Activated naive CD8-positive, alpha-beta T cell treated with anti-CD3 and anti-CD28 coated beads, Interleukin-2, amount 10 ng/mL, durations not matched to agents 7 days and 5 days (primary cell): ENCODE measurements at places on chromosomes 13 and 19.

GRCh38 chr13:86000546-86000945 lies 201.3 kb upstream of the SLITRK6 start:
- DNase-seq, result no peak
- no peaks in the 10 kb centered on the region for H3K36me3 ChIP-seq

DNA sequence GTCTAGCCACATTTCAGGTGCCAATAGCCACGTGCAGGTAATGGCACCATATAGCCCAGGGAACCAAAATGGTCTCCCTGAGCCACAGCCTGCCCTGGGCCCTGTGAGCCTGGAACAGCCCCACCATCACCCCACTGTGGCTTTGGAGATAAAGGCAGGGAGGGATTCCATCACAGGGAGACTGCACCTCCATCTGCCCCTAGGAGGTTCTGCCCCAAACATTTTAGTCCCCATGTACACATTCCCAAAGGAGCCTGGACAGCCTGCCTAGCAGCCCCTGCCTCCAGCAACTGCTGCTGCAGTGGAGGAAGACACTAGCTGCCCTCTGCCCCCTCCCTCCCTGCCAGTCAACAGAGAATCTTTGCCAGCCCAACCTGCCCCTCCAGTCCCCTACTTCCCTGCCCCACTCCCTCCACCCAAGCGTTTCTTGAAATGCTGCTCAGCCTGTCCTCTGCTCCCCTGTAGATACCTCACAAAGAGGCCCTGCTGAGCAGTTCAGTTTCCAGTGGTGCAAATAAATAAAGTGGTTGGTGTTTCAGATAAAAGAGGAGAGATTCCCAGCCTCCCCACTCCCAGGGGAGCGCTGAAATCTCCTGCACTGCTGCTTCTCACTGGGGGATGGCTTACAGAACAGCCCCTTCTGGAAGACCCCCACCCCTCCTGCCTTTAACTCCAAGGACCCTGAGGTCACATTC lies 921.8 kb downstream of the UQCRFS1 start:
- H3K27me3 ChIP-seq, result no peaks in the 10 kb centered on the region
- no peaks in the 10 kb centered on the region for H3K4me1 ChIP-seq
- no peak for DNase-seq
- H3K4me3 ChIP-seq, result no peak overlapping the region

GRCh38 chr13:25765266-25765665 lies 286.6 kb downstream of the SHISA2 start:
- H3K36me3 ChIP-seq, result peaks cover 5% of the 10 kb centered on the region
- no peak overlapping the region for H3K27ac ChIP-seq
- peaks cover 11% of the 10 kb centered on the region for H3K4me1 ChIP-seq

GRCh38 chr13:63490149-63490548 lies 2074.5 kb upstream of the PCDH20 start:
- no peak for DNase-seq
- no peaks in the 10 kb centered on the region for H3K4me1 ChIP-seq
- H3K27ac ChIP-seq, result no peak overlapping the region
- H3K27me3 ChIP-seq, result no peaks in the 10 kb centered on the region

DNA sequence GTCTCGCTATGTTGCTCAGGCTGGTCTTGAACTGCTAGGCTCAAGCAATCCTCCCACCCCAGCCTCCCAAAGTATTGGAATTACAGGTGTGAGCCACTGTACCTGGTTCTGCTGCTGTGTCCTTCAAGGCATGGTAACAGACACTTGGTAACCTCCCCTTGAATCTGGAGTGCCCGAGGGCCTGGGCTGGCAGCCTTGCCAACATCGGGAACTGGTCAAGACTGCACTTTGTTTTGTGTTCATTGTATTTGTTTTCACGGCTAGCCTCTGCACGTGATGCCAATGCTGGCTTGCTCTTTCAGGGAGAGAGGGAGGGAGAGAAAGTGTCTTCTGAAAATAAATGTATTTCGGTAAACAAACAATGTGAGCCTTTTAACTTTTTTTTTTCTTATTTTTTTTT lies 12.0 kb downstream of the CERS4 start:
- no peak for DNase-seq
- no peak overlapping the region for H3K27ac ChIP-seq
- peaks cover 11% of the 10 kb centered on the region for H3K36me3 ChIP-seq
- H3K27me3 ChIP-seq, result no peaks in the 10 kb centered on the region
- H3K4me1 ChIP-seq, result peaks cover 5% of the 10 kb centered on the region
- no peak overlapping the region for H3K4me3 ChIP-seq

DNA sequence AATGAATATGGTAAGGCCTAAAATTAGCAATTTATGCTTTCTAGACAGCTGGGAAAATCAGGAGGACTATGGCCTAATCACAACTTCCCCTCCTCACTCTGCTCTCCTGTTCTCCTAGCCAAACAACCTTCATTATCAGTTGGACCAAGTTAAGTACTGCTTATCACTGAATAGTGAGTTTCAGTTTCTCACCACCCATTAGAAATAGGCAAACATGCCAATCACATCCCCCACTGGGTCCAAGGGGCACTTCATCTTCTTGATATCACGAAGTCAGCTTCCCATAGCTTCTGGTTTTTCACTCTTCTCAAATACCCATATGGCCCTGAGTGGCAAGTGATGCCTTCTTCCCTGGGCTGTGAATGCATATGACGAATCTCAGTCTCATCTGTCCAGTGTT lies 689.6 kb downstream of the SLITRK5 start:
- DNase-seq, result no peak
- H3K36me3 ChIP-seq, result no peaks in the 10 kb centered on the region
- H3K4me1 ChIP-seq, result no peaks in the 10 kb centered on the region

DNA sequence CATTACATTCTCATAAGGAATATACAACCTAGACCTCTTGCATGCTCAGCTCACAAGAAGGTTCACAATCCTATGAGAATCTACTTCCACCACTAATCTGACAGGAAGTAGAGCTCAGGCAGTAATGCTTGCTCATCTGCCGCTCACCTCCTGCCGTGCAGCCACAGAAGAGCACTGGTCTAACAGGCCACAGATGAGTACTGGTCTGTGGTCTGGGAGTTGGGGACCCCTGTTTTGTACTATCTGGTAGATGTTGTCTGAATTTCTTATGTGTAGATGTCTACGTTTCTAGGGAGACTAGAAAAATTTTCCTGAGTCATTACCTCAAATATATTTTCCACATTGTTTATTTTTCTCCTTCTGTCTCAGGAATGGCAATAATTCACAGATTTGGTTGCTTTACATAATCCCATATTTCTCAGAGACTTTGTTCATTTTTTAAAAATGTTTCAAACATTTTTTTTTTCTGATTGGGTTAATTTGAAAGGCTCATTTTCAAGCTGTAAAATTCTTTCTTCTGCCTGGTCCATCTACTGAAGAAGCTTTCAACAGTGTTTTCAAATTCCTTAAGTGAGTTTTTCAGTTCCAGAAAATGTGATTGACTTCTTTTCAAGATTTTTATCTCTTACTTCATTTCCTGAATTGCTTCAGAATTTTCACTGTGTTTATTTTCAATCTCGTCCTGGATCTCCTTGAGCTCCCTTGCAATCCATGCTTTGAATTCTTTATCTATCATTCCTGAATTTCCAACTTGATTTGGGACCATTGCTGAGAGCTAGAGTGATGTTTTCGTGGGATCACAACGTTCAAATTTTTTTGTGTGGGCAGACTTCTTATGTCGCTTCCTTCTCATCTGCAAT lies 1322.2 kb downstream of the PCDH9 start:
- no peaks in the 10 kb centered on the region for H3K4me1 ChIP-seq
- no peaks in the 10 kb centered on the region for H3K27me3 ChIP-seq
- DNase-seq, result no peak

- peak; percentile 40 for DNase-seq
- H3K4me1 ChIP-seq, result peaks cover 39% of the 10 kb centered on the region
- H3K27ac ChIP-seq, result peak overlapping the region; percentile 80
These were observed 391.0 kb downstream of the FGF9 start for GRCh38 chr13:22061806-22062391.

GRCh38 chr19:10173527-10173926 lies 21.2 kb downstream of the DNMT1 start:
- no peak for DNase-seq
- no peak overlapping the region for H3K27ac ChIP-seq
- H3K4me1 ChIP-seq, result peaks cover 5% of the 10 kb centered on the region
- no peak overlapping the region for H3K4me3 ChIP-seq
- no peaks in the 10 kb centered on the region for H3K27me3 ChIP-seq

GRCh38 chr19:13089139-13089856 lies 13.4 kb downstream of the LYL1 start:
- DNase-seq, result no peak
- no peak overlapping the region for H3K4me3 ChIP-seq
- no peaks in the 10 kb centered on the region for H3K4me1 ChIP-seq

DNA sequence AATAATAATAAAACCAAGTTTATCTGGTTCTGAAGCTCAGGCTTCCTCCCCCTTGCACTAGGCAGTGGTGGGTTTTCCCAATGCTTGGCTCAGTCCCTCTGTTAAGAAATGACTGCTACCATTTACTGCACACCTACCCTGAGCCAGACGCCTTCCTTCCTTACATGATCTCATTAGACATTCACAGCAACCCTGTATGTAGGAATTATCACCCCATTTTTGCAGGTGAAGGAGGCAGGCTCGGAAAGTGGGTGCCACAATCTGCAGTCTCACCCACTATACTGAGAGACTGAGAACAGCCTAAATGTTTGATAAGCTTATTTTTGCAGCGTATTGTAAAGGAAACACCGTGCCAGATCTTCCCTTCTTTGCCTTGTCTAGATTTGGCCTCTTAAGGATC lies 18.3 kb upstream of the CACNG8 start:
- no peak for DNase-seq
- no peaks in the 10 kb centered on the region for H3K4me1 ChIP-seq
- H3K27ac ChIP-seq, result no peak overlapping the region
- no peak overlapping the region for H3K4me3 ChIP-seq
- peaks cover 33% of the 10 kb centered on the region for H3K27me3 ChIP-seq

GRCh38 chr13:101623470-101624209 lies 171.2 kb downstream of the ITGBL1 start:
- H3K4me1 ChIP-seq, result peaks cover 27% of the 10 kb centered on the region
- no peak for DNase-seq
- H3K4me3 ChIP-seq, result peak overlapping the region; percentile 60
- peak overlapping the region; percentile 77 for H3K27ac ChIP-seq
- no peaks in the 10 kb centered on the region for H3K36me3 ChIP-seq
- H3K27me3 ChIP-seq, result peaks cover 4% of the 10 kb centered on the region

GRCh38 chr13:28622286-28622685 lies 36.6 kb upstream of the POMP start:
- H3K27me3 ChIP-seq, result peaks cover 3% of the 10 kb centered on the region
- no peak for DNase-seq
- no peak overlapping the region for H3K27ac ChIP-seq
- no peaks in the 10 kb centered on the region for H3K36me3 ChIP-seq
- no peak overlapping the region for H3K4me3 ChIP-seq

DNA sequence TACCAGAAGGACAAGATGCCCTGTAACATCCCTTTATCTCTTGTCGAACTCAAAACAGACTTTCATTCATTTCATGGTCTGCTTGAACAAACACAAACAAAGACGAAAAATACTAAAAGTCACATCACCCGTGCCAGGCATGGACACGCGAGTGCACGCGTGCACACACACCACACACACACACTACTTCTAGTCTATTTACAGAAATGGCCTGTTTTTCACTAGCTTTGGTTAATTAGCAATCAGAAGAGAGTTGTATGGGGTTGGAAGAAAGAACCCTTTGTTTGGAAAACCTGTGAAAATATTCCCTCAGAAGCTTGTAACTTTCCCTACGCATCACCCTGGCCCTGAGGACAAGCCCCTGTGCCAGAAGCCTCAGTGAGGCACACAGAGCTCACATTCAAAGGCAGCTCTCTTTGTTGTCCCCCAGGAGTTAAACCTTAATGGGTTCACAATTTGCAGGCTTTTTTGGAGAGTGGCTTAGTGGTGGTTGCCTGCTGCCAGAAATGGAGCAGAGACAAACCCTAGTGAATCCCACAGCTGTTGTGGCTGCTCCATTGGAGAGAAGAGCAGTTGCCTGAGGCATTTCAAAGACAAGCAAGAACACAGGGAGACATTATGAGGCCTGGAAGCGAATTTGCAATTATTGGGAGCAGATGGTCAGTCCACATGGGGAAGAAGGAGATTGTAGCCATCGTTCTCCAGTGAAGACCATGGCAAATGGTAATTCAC lies 55.9 kb downstream of the STARD13 start:
- no peak for DNase-seq
- H3K4me1 ChIP-seq, result peaks cover 5% of the 10 kb centered on the region
- H3K27me3 ChIP-seq, result peaks cover 9% of the 10 kb centered on the region
- H3K27ac ChIP-seq, result no peak overlapping the region

- H3K36me3 ChIP-seq, result peaks cover 10% of the 10 kb centered on the region
- no peak for DNase-seq
- no peak overlapping the region for H3K4me3 ChIP-seq
- H3K4me1 ChIP-seq, result peaks cover 22% of the 10 kb centered on the region
These were observed 9.8 kb upstream of the MZF1 start for GRCh38 chr19:58582985-58583384.

DNA sequence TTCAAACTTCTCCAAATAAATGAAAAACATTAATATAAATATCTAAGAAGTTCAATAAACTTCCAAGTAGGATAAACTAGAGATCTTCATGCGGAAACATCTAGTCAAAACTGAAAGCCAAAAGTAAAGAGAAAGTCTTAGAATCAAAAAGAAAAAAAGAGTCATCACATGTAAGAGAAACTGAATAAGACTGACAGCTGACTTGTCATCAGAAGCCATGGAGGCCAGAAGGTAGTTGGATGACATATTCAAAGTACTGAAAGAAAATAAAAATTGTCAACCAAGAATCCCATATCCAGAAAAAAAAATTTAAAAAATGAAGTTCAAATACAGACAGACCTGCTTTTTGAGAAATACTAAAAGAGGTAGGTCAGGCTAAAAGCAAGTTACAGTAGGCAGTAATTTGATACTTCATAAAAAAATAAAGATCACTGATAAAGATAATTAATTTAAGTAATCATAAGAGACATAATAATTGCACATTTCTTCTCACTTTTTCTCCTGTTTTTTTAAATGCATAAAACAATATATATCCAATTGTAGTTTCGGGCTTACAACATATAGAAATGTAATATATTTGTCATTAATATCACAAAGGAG lies 327.6 kb upstream of the PCDH9 start:
- no peaks in the 10 kb centered on the region for H3K4me1 ChIP-seq
- no peaks in the 10 kb centered on the region for H3K36me3 ChIP-seq
- no peak for DNase-seq
- H3K27ac ChIP-seq, result no peak overlapping the region
- H3K4me3 ChIP-seq, result no peak overlapping the region
- H3K27me3 ChIP-seq, result no peaks in the 10 kb centered on the region
